ENCODE measurements at places on chromosomes 5 and 9. TPM values are rescaled to one million over a fixed set of nuclear protein-coding genes. Genes with fewer than 3 reads are reported as not detected.
A peak's percentile ranks its signal among the peaks of the same experiment; 100 is the strongest.

DNA sequence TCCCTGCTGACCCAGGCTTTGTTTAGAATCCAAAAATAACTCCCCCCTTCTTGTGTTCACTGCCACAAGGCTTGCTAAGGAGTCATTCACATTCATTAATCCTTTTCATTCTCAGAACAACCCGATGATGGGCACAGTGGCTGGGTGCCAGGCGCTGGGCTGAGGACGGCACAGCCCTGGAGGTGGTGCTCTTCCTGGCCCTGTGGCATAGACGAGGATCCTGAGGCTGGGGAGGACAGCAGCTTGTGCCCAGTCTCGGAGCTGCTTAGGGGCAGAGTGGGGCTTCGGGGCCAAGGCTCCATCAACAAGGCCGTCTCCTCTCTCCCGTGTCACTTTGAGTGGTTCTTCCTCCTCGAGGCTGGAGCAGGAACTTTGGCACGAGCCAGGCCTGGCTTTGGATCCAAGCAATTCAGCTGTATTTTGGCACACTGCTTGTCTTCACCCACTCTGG, 166.7 kb downstream of the TTLL11 start:
- no peaks in the 10 kb centered on the region for H3K4me1 ChIP-seq
- no peak overlapping the region for H3K4me3 ChIP-seq
- no peak for DNase-seq
- peaks cover 3% of the 10 kb centered on the region for H3K27me3 ChIP-seq

DNA sequence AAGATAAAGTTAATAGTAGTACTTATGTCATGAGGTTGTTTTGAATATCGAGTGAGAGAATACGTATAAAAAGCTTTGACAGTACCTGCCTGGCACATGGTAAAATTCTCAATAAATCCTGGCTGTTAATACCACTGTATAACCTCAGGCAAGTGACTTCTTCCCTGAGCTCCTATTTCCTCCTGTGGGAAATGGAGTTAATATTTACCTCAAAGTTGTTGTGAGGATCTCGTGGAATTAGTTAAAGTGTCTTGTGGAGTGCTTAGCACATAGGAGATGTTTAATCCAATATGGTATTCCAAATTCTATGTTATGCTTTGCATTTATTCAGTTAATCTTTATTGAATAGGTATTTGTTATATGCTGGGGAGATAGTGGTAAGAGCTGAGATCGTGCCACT, 18.5 kb downstream of the FOCAD start:
- no peak overlapping the region for H3K27ac ChIP-seq
- peaks cover 11% of the 10 kb centered on the region for H3K4me1 ChIP-seq
- H3K27me3 ChIP-seq, result no peaks in the 10 kb centered on the region
- peaks cover 14% of the 10 kb centered on the region for H3K36me3 ChIP-seq
- H3K4me3 ChIP-seq, result no peak overlapping the region
- DNase-seq, result no peak

DNA sequence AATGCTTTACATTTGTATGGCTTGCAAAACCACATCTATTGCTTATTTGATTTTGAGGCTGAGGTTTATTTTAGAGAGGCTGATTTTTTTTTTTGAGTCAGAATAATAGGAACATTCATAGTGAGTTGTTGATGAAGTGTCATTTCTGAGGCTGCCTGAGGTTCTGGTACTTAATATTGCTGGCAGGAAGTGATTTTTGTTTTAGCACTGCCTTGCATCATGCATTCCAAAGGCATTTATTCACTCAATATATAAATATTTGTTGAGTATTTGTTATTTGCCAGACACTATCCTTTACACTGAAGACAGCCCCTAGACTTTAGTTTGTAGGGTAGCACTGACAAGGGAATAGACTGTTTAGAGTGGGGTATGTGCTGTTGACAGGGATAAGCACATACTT, 2.7 kb downstream of the RNF20 start:
- DNase-seq, result no peak
- no peak overlapping the region for H3K4me3 ChIP-seq
- no peaks in the 10 kb centered on the region for H3K27me3 ChIP-seq
- peaks cover 11% of the 10 kb centered on the region for H3K36me3 ChIP-seq

DNA sequence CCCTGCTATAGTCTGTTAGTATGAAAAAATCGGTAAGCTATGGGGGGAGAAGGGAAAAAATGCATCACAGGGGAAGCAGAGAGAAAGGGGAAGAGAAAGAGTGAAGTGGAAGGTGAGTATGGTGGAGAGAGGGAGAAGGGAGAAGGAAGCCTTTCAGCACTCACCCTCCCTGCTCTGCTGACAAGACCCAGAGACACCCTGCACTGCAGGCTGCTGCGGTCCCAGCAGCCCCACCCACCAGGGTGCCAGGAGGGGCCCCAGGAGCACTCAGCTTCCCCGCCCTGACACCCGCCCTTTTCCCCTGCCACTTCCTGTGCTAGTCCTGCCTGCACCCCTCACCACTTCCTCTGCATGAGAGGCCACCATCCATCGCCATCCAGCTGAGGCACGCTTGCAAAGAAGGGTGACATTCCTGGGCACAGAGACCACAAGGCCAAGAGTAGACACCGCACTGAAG, 12.7 kb downstream of the STK10 start:
- H3K4me3 ChIP-seq, result peak overlapping the region; percentile 89
- peak overlapping the region; percentile 96 for H3K27ac ChIP-seq
- H3K36me3 ChIP-seq, result peaks cover 49% of the 10 kb centered on the region
- H3K27me3 ChIP-seq, result no peaks in the 10 kb centered on the region
- peak; percentile 82 for DNase-seq

- no peak overlapping the region for H3K4me3 ChIP-seq
- peaks cover 4% of the 10 kb centered on the region for H3K36me3 ChIP-seq
- no peaks in the 10 kb centered on the region for H3K27me3 ChIP-seq
- H3K4me1 ChIP-seq, result peaks cover 6% of the 10 kb centered on the region
- no peak overlapping the region for H3K27ac ChIP-seq
These were observed 75.6 kb upstream of the STXBP1 start for GRCh38 chr9:127536499-127536898.

DNA sequence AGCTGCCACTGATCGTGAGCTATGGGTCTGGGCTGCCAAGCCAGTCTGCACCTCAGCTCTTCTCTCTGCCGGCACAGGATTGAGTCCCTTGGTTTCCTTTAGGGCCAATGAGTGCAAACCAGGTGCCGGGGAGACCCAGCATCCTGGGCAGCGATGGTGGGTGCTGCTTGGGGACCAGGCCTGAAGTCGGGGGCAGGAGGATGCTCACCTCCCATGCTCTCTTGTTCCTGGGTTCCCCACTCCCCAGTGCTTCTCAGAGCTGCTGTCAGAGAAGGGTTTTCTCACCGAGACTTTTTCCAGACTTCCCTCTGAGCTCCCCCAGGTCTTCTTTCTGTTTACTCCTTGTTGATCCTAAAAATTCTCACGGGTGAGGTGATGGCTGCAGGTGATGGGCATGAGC, 61.2 kb downstream of the IRX1 start:
- no peaks in the 10 kb centered on the region for H3K27me3 ChIP-seq
- H3K4me3 ChIP-seq, result no peak overlapping the region
- no peaks in the 10 kb centered on the region for H3K4me1 ChIP-seq
- no peak for DNase-seq

- no peak overlapping the region for H3K4me3 ChIP-seq
- H3K27ac ChIP-seq, result no peak overlapping the region
- H3K27me3 ChIP-seq, result peaks cover 4% of the 10 kb centered on the region
These were observed 17.3 kb upstream of the SLC6A19 start for GRCh38 chr5:1184163-1184470.

DNA sequence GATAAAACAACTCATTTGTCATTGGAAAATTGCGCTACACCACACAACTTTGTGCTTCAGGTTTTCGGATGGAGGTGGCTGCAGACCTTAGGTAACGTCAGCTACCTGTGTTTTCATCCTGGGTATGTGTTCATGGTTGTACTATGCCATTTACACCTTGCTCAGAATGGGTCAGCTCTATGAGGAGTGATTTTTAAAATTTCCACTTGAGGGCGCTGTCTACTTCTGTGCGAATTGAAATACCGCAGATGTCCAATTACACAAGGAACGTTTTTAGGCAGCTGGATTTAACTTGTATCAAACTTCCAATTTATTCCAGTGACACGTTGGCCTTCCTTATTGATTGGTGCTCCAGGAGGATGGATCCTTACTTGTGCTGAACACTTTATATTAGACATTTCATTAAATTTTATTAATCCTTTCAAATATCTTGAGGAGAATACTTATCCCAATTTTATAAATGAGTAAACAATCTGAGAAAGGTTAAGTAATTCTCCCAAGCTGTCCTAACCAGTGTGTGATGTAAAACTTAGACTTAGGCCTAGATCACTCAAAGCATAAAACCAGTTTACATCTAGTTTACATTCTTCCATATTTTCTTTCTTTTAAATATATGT, 23.4 kb downstream of the DMRTA1 start:
- no peak overlapping the region for H3K4me3 ChIP-seq
- no peaks in the 10 kb centered on the region for H3K4me1 ChIP-seq
- no peaks in the 10 kb centered on the region for H3K27me3 ChIP-seq
- H3K36me3 ChIP-seq, result no peaks in the 10 kb centered on the region

- H3K4me1 ChIP-seq, result no peaks in the 10 kb centered on the region
- H3K27ac ChIP-seq, result no peak overlapping the region
- H3K36me3 ChIP-seq, result no peaks in the 10 kb centered on the region
These were observed 211.1 kb downstream of the EFNA5 start for GRCh38 chr5:107459605-107460004.

- DNase-seq, result no peak
- H3K4me1 ChIP-seq, result peaks cover 60% of the 10 kb centered on the region
- no peak overlapping the region for H3K4me3 ChIP-seq
- H3K27ac ChIP-seq, result no peak overlapping the region
These were observed 88.8 kb upstream of the DMRT1 start for GRCh38 chr9:752681-753200.

- no peak for DNase-seq
- peaks cover 56% of the 10 kb centered on the region for H3K36me3 ChIP-seq
- no peak overlapping the region for H3K27ac ChIP-seq
- no peak overlapping the region for H3K4me3 ChIP-seq
These were observed 126.9 kb downstream of the TTC39B start for GRCh38 chr9:15180124-15180523.

- no peaks in the 10 kb centered on the region for H3K27me3 ChIP-seq
- no peak overlapping the region for H3K27ac ChIP-seq
- peaks cover 5% of the 10 kb centered on the region for H3K36me3 ChIP-seq
- no peak for DNase-seq
- peaks cover 10% of the 10 kb centered on the region for H3K4me1 ChIP-seq
These were observed 87.0 kb downstream of the SLF1 start for GRCh38 chr5:94705427-94705826.

- H3K36me3 ChIP-seq, result peaks cover 2% of the 10 kb centered on the region
- peaks cover 3% of the 10 kb centered on the region for H3K27me3 ChIP-seq
- H3K27ac ChIP-seq, result no peak overlapping the region
These were observed 38.5 kb upstream of the FCHO2 start for GRCh38 chr5:72917371-72917776.

- no peaks in the 10 kb centered on the region for H3K27me3 ChIP-seq
- no peaks in the 10 kb centered on the region for H3K4me1 ChIP-seq
- DNase-seq, result no peak
- no peaks in the 10 kb centered on the region for H3K36me3 ChIP-seq
- no peak overlapping the region for H3K27ac ChIP-seq
These were observed 84.2 kb upstream of the SPRY4 start for GRCh38 chr5:142408981-142409481.

DNA sequence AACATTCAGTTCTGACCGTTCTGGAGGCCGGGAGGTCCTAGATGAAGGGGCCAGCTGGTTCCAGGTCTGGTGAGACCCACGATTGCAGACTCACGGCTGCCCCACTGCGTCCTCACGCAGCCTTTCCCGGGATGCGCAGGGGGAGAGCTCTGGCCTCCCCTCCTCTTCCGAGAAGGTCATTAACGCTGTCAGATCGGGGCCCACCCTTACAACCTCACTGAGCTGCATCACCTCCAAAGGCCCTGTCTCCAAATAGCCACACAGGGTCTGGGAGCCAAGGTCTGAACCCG, 66.6 kb upstream of the PPP1R26 start:
- H3K36me3 ChIP-seq, result no peaks in the 10 kb centered on the region
- DNase-seq, result no peak
- no peak overlapping the region for H3K4me3 ChIP-seq

GRCh38 chr5:56481428-56482357, 248.6 kb upstream of the ANKRD55 start:
- no peaks in the 10 kb centered on the region for H3K36me3 ChIP-seq
- peak overlapping the region; percentile 68 for H3K27ac ChIP-seq
- H3K4me3 ChIP-seq, result peak overlapping the region; percentile 87
- H3K27me3 ChIP-seq, result peaks cover 20% of the 10 kb centered on the region

GRCh38 chr9:1053986-1054425, 3.8 kb downstream of the DMRT2 start:
- H3K27me3 ChIP-seq, result peaks cover 77% of the 10 kb centered on the region
- no peak overlapping the region for H3K27ac ChIP-seq
- peaks cover 6% of the 10 kb centered on the region for H3K36me3 ChIP-seq
- H3K4me1 ChIP-seq, result peaks cover 14% of the 10 kb centered on the region

DNA sequence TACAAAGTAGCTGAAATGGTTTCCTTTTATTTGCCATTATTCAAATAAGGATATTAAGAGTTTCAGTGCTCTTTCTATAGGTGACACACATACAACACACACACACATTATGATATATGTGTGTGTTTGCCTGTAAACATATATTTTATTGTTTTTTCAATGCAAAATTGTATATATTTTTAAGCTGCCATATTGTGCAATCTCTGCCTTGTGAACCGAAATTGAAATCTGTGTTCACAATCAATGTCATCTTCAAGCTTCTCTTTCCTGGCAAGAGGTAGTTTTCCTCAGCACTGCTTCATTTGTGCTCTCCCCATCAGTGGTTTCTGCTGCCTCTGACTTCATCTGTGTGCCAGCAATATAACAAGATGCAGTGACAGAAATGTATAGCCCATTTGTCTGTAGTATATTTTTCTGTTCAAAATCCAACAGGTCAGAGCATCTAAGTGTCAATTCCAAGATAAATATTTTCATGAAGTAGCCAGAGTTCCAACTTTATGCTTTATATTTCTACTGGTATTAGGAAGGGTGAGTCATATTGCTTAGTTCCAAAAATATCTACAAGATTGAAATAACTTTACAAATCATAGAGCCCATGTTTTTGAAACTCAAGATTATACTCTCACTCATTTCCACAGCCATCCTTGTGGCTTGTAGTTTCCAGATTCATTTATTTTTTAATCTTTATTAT, 1704.8 kb upstream of the CDH9 start:
- no peaks in the 10 kb centered on the region for H3K27me3 ChIP-seq
- H3K27ac ChIP-seq, result no peak overlapping the region
- H3K4me1 ChIP-seq, result no peaks in the 10 kb centered on the region
- H3K4me3 ChIP-seq, result no peak overlapping the region
- H3K36me3 ChIP-seq, result no peaks in the 10 kb centered on the region

- no peak for DNase-seq
- peaks cover 4% of the 10 kb centered on the region for H3K27me3 ChIP-seq
- H3K36me3 ChIP-seq, result no peaks in the 10 kb centered on the region
- no peak overlapping the region for H3K4me3 ChIP-seq
These were observed 205.9 kb upstream of the TMEM161B start for GRCh38 chr5:88474574-88474973.

GRCh38 chr9:17744786-17745185, 165.9 kb downstream of the SH3GL2 start:
- no peaks in the 10 kb centered on the region for H3K27me3 ChIP-seq
- no peaks in the 10 kb centered on the region for H3K36me3 ChIP-seq
- H3K4me1 ChIP-seq, result no peaks in the 10 kb centered on the region
- DNase-seq, result no peak

The PCDH1 gene
- total RNA-seq, result not detected

The FGFR4 gene
- 1.9 TPM for total RNA-seq

The CDC25C gene
- total RNA-seq, result 11.9 TPM

The LCP2 gene
- 452 TPM for total RNA-seq

The SPATA31C1 gene
- not detected for total RNA-seq

The EPB41L4B gene
- not detected for total RNA-seq

The TMEM215 gene
- total RNA-seq, result not detected

The HAVCR2 gene
- total RNA-seq, result 76.9 TPM

The KCNV2 gene
- not detected for total RNA-seq
